Stimulated activated naive CD8-positive, alpha-beta T cell treated with anti-CD3 and anti-CD28 coated beads, Interleukin-15, Interleukin-2, amounts not matched to agents 100 U/mL and 50 U/mL, for 24 hours (primary cell): ENCODE measurements at places on chromosomes 12 and 14.

DNA sequence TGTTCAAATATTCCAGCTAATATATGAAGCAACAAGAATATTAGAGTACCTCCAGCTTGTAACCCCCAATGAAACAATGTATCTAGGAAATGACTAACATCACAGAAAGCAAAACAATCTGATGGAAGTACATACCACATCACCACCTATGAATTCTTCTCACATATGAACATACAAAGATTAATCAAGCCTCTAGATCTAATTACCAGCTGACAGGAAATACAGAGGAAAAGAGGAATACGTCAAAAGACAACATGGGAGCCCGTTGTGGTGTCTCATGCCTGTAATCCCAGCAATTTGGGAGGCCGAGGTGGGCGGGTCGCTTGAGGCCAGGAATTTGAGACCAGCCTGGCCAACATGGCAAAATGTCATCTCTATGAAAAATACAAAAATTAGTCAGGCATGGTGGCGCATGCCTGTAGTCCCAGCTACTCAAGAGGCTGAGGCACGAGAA, 7.5 kb downstream of the NEDD8 start:
- no peak for DNase-seq

DNA sequence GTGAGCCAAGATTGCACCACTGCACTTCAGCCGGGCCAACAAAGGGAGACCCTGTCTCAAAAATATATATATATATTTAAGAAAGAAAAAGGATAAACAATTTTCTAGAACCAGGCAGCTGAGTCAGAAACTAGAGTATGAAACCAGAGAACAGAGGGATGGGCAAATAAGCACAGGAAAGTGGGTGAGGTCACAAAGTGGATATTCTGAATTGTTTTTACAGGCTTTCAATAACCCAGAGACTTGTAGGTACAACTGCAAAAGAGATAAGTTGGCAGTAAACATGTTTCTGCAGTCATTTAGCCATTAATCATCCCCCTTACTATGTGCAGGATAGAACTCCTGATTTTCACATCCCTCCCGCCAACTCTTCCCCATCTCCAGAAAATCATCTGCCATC, 94.2 kb downstream of the BTG1 start:
- DNase-seq = no peak

- DNase-seq = peak; percentile 24
Observed at GRCh38 chr12:91778938-91779400, 366.7 kb downstream of the BTG1 start.

DNA sequence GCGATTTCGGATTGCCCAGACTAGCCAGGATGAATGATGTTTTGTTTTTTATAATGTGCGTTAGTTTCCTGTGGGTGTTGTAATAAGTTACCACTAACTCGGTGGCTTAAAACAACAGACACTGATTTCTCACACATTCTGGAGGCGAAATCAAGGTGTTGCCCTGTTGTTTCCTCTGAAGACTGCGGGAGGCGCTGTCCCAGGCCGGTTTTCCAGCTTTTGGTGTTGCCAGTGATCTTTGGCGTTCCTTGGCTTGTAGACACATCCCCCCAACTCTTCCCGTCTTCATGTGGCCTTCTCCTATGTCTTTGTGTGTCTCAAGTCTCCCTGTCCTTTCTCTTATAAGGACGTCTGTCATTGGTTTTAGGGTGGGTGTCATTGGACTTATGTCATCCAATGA, 267.7 kb downstream of the AACS start:
- DNase-seq = no peak

DNA sequence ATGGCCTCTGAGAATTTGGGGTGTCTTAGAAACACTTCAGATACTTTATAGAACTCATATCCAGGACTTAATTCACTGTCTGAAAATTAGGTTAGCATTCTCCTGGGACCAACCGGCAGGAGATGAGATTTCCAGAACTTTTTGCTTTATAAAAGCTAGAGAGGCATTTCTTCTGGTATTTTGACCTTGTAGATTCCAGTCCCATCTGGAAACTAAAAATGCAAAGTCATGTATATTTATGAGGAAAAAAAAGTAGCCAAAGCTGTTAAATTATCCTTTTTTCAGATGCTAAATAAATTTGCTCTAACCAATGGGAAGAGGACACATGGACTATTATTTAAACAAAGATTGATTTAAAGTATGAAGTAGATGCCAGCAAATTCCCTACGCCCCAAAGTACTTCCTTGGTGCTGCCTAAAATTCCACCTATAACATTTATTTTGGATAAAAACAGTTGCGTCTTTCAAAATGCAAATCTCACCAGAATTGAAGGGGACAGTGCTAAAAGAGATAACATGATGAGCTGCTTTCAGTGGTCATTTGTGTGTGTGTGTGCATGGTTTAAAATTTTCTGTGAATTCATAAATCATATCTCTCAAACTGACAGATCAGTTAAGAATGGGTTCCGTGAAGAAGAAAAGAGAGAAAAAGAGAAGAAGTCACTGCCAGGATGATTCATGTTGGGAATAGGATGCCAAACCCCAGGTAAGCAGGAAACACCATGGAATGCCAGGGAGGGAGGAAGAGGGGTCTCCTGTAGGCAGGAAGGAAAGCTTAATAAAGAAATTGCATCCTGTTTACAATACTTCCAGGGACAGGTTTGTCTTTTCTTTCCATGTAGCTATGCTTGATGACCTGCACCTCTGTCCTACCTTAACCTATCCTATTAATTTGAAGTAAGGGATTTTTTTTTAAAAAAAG, 97.7 kb upstream of the RGS6 start:
- no peak for DNase-seq

GRCh38 chr14:59455411-59455810, 9.8 kb downstream of the GPR135 start:
- no peak for DNase-seq

DNA sequence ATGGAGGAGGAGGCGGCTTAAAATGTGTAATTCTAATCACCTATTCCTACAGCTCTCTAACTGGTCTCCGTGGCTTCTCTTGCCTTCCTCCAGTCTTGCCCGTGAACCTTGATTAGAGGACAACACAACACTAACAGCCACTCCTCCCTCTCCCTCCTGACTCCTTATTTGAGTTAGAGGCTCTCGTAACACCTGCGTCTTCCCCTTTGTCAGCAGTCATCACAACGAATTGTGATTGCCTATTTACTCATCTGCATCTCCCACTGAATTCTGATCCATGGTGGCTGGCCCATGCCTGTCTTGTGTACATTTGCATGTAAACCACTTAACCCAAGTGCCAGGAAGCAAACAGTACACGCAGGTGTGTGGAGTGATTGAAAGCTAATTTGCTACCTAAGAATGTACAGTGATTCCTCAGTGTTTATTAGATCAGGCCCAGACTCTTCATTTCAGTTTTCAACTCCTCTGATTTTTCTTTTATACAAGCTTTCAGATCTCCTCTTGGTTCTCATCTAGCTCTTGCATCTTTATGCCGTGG, 154.5 kb downstream of the MON2 start:
- no peak for DNase-seq

DNA sequence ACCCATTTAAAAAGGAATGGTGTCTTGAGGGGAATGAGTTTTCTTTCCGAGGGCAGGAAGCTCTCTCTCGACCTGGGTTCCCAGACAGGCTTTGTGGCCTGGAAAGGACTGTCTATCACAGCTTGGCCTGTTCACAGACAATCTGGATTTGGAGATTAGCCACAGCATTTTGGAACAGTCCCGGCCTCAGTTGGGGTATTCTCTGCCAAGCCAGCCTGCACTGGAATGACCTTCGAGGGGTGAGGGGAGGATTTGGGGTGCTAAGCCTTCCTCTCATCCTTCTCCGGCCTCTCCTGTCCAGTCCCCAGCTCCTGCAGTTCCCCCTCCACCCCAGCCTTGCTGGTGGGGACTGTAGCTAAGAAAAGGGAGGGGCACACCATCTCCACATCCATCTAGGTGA, 13.0 kb downstream of the TBX5 start:
- no peak for DNase-seq

DNA sequence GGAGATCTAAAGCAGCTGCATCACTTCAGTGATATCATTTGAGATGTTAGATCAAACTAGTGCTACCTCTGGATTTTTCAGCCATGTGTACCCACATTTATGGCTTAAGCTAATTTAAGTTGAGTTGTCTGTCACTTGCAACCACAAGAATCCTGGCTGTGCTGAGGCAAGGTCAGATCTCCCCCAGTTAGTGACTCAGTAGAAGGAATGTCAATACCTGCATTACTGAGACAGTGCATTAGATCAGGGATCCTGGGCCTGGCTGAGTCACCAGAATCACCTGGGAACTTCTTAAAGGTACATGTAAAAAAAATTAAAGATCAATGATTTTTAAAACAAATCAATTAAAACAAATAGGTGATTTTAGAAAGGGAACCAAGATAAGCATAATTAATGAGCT, 84.6 kb upstream of the GRIN2B start:
- no peak for DNase-seq

DNA sequence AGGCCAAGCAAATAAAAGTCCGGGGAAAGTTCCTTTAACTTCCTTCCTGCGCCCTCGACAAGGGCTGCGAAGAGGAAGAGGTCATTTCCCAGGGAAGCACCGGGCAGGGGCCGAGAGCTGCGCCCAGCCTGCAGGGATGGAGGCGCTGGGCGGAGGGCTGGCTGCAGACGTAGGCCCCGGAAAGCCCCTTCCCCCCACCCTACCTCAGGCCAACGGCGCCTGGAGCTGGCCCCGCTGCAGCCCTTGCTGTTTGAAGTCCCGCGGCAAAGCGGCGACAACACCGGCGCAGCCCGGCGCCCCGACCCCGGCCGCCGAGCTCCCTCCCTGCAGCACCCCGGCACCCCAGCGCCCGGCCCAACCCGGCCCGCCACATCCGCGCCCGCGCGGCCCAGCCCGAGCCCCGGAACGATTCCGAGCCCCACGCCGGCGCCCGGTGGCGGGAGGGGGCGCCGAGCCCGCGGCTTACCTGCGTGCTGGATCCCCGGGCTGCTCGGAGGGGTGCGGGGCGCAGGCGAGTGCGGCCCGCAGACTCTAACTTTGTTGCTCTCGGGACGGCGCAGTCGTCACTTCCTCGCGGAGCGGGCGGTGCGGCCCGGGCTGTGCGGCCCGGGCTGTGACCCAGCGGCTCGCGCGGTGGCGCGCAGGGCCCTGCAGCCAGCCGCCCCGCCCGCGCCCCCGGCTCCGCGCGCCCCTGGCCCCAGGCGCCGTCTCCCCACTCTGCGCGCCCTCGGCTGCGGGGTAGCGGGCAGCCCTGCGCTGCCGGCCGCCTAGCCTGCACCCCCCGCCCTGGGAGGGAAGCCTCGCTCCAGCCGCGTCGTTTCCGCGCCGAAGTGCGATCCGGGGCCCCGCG, 64.8 kb upstream of the PTGR2 start:
- peak; percentile 72 for DNase-seq

DNA sequence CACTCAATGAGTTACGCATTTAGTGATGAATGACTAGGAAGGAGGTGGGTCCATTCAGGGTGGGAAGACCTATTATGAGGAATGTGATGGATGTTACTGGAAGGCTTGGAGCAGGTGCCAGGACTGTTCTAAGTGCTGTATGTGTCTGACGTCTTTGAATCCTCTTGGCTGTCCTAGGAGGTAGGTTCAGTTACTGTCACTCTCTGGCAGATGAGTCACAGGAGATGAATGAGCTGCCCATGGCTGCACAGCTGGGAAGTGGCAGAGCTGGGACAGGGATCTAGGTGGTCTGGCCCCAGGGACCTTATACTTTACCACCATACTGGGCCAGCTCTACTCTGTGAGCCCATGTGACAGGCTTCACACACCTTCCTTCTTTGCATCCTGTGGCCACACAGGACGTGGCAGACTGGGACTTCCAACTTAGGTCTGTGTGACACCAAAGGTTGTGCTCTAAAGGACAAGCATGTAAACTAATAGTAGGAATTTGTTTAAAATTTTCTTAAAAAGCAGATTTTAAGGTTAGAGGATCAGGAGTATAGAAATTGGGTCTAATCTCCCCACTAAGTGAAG, 24.0 kb downstream of the TCTN1 start:
- no peak for DNase-seq
